ENCODE measurements at places on chromosomes 12 and 14.

GRCh38 chr12:31298922-31299321, 27.0 kb downstream of the SINHCAF start:
- DNase-seq, result no peak

DNA sequence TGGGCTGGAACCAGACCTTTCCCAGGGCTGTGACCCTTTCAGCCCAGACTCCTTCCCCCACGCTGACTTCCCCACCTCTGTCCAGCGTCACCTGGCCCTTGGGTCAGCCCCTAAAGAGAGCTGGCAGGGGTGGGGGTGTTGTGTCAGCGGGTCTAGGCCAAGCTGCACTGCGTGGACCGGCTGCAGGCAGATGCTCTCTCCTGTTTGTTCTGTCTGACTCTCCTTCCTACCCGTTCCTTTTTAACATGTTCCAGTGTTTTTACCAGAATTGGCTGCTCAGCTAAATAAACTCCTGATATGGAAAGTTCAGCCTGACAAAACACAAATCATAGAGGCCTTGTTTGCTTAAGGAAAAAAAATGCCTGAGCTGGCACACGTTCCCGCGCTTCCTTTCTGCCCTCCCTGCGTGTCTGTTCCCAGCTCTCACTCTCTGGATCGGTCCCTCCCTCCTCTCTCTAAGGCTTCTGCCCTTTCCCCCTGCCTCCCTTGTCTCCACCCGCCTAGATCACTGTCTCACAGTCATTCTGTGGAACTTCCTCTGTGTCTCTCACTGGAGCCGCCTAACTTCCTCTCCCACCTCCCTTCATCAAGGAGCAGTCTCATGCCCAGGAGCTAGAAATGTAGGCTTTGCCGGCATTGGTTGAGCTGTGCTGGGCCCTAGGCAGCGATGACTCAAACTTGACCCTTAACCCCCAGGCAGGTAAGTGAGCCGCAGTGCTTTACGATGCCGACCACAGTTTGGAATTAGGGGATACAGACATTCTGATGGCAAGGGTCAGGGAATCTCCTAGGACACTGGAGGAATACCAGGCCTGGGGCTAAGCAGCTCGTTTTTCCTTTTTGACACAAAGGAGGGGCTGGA, 15.5 kb upstream of the MLXIP start:
- no peak for DNase-seq

- DNase-seq, result no peak
Measured at GRCh38 chr12:32598688-32599087, 80.4 kb upstream of the DNM1L start.

- no peak for DNase-seq
Measured at GRCh38 chr14:96042248-96042930, 3.2 kb downstream of the C14orf132 start.

- no peak for DNase-seq
Measured at GRCh38 chr12:121072147-121072546, 33.1 kb upstream of the OASL start.

DNA sequence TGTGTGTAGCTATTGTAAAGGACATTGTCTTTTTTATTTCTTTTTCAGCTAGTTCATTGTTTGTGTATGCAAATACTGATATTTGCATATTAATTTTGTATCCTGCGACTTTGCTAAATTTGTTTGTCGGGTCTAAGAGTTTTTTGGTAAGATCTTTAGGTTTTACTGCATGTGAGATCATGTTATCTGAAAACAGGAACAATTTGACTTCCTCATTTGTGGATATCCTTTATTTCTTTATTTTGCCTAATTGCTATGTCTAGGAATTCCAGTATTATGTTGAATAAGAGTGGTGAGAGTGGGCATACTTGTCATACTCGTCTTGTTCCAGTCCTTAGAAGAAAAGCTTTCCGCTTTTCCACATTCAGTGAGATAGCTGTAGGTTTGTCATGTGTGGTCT, 28.8 kb downstream of the SIX4 start:
- DNase-seq, result no peak

DNA sequence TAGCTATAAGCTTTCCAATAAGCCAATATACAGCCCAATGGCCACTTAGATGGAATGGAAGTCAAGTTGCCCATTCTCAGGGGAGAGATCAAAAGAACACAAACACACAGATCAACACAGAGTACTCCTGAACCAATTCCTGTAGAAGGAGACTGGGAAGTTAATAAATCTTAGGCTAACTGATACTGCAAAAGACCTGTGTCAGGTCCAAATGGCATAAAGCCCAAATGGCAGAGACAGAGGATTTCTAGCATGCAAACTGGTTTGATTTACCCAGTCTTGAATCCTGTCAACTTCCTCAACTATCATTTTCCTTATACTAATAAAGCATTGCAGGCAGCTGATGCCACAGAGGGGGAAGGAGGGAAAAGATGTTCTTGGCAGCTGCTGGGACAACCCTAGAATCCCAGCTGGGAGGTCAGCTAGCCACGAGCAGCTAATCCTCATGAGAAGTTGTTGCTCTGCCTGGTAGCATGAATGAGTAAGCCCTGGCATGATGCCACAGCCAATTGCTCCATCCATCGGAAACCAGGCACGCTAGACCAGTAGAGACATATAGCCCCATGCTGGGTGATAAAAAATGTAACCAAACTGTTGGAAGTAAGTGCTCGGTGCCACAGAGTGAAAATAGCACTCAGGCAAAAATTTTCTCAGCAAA, 26.2 kb downstream of the ANG start:
- DNase-seq, result no peak

- no peak for DNase-seq
Measured at GRCh38 chr12:43501703-43502102, 50.3 kb downstream of the ADAMTS20 start.

GRCh38 chr12:52010692-52011601, 4.2 kb downstream of the TAMALIN start:
- DNase-seq, result no peak

GRCh38 chr14:101508196-101508947, 52.9 kb upstream of the DIO3 start:
- no peak for DNase-seq

DNA sequence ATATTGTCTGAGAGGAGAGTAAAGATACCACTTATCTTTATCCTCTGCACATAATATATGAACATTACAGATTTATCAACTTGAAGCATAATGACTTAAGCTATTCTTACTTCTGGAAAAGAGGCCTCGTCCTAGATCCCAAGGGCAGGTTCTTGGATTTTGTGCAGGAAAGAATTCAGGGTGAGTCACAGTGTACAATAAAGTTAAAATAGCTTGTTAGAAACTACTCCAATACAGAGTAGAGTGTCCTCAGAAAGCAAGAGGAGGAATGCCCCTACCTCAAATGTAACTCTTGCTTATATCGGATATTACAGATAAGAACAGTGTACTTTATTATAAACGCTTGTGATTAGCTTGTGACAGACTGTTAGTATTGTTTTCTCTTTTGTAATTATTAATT, 41.9 kb upstream of the ABCC9 start:
- DNase-seq, result no peak

GRCh38 chr12:49669796-49670195, 37.4 kb downstream of the FMNL3 start:
- DNase-seq, result no peak

GRCh38 chr12:103897316-103897715, 32.9 kb upstream of the HSP90B1 start:
- no peak for DNase-seq

- DNase-seq, result no peak
Measured at GRCh38 chr14:56731187-56731586, 79.1 kb downstream of the OTX2 start.

DNA sequence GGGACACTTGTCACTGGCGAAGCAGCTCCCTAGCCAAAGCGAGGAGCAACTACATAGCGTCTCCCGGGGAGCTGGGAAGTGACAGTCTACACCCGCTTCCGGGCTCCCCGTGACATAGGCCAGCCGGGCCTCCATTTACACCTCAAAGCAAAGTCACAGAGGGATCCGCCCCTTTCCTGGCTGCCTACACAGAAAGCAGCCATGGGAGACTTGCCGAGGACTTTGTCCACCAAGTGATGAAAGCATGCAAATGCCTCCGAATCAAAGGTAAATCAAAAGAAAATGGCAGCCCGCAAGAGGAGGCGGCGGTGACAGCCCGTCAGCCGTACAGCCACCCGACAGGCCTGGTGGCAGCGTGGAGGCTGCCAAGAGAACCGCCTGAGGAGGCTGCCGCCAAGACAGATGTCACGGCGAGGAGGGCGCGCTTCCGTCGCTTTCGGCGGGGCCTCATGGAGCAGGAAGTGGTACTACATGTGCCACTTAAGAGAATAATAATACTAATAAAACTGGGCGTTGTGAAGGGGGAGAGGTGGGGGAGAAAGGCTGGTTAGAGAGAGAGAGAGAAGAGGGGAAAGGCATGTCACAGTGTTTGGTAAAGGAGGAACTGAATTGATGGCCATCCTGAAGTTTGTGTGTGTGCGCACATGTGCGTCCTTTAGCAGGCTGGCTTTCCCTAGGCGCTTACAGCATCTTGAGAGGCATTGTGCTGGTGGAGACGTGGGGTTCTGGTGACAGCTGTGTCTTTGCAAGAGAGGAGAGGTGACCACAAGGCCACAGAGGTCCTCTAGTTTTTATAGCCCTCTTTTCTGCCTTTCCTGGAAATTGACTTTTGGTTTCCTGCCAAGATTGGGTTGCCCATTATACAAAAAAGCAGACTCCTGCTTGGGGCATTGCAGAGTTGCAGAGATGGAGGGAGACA, 661.7 kb downstream of the VRK1 start:
- peak; percentile 87 for DNase-seq

- no peak for DNase-seq
Measured at GRCh38 chr12:4220536-4221257, 52.9 kb upstream of the CCND2 start.

Data from activated CD4-positive, alpha-beta T cell treated with anti-CD3 and anti-CD28 coated beads, Interleukin-2, Interleukin-6, amounts not matched to agents 100 ng/mL and 50 ng/mL, durations not matched to agents 16 hours and 8 hours (primary cell).